ENCODE measurements at places on chromosomes 7 and 10. TPM values are rescaled to one million over a fixed set of nuclear protein-coding genes. Genes with fewer than 3 reads are reported as not detected.

- DNase-seq, result no peak
Measured at GRCh38 chr7:140571538-140572122, 69.0 kb downstream of the DENND2A start.

GRCh38 chr10:62442006-62442405 is 67.8 kb downstream of the ZNF365 start:
- DNase-seq, result no peak

GRCh38 chr10:43922335-43923280 is 273.9 kb upstream of the ZNF32 start:
- DNase-seq, result no peak

DNA sequence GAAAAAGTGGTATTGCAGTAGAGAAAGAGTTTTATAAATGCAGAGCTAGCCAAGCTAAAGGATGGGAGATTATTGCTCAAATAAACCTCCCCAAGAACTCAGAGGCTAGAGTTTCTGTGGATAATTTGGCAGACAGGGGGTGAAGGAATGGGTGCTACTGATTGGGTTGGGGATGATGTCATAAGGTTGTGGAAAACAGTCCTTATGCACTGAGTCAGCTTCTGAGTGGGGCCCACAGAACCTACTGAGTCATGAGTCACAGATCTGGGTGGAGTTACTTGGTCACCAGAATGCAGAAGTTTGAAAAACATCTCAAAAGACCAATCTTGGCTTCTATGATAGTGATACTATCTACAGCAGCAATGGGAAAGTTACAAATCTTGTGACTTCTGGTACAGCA is 1146.7 kb downstream of the TYW1 start:
- DNase-seq, result no peak

DNA sequence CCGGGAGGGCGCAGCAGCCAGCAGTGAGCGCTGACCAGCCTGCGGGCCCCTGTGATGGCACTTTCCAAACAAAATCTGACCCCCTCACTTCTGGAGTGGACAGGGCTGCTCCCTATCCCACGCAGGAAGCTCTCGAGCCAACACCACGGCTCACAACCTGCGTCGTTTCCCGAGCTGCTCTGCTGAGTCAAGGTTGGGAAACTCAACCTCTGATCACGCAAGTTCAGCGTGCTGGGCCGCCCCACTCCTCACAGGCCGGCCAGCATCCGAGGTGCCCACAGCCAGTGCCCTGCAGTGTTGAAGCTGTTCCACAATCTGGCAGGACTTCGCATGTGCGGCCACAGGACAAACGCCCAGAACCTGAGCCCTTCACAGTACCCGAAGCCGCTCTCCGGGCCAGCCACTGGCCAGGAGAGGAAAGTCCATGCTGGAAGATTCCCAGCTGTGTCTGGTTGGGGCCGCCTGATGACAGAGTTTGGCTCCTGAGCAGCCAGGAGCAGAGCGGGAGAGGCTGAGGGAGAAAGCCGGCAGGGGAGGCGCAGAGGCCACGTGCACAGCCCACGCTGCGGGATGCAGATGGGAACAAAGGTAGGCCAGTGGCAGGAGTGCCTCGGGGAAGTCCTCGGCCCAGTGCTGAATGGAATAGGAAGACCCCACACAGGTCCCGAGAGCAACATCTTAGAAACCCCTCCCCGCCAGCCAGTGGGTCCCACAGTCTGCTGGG is 263.3 kb upstream of the TCERG1L start:
- DNase-seq, result no peak

Gene FAM20C
- total RNA-seq, result 0.66 TPM

Gene EPO
- total RNA-seq, result not detected

Gene COL13A1
- total RNA-seq, result not detected

Gene ZMYND11
- total RNA-seq, result 63.9 TPM

Gene RNLS
- 2.2 TPM for total RNA-seq

Measured in naive thymus-derived CD8-positive, alpha-beta T cell (primary cell).